ENCODE measurements at places on chromosomes 5 and 9. TPM values are rescaled to one million over a fixed set of nuclear protein-coding genes. Genes with fewer than 3 reads are reported as not detected.

DNA sequence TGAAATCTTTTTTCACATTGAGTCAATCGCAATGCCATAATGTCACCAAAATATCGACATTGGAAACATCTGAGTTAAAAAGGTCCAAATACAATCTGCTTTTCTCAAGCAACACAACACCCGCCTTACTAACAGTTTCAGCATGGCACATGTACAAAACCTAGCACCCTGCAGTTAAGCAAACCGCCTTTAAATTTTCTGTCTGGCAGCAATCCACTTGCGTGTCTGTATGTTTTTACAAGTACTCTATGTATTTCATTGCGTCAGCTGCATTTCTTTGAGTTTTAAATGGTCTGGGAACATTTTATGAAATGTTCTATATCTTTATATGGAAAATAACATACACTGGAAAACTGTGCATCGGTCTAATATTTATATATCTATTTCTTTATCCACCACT, 134.6 kb downstream of the DENND1A start:
- no peaks in the 10 kb centered on the region for H3K36me3 ChIP-seq
- H3K4me1 ChIP-seq, result no peaks in the 10 kb centered on the region
- no peaks in the 10 kb centered on the region for H3K27me3 ChIP-seq
- H3K4me3 ChIP-seq, result no peak overlapping the region

The PCDHB16 gene
- total RNA-seq, result not detected

The PRDM9 gene
- total RNA-seq, result not detected

- H3K4me1 ChIP-seq, result no peaks in the 10 kb centered on the region
- no peaks in the 10 kb centered on the region for H3K36me3 ChIP-seq
- H3K4me3 ChIP-seq, result no peak overlapping the region
- no peaks in the 10 kb centered on the region for H3K27me3 ChIP-seq
Measured at GRCh38 chr5:173187054-173187743, 42.9 kb downstream of the BNIP1 start.

- H3K36me3 ChIP-seq, result no peaks in the 10 kb centered on the region
- H3K27ac ChIP-seq, result no peak overlapping the region
- H3K4me1 ChIP-seq, result no peaks in the 10 kb centered on the region
- H3K4me3 ChIP-seq, result no peak overlapping the region
- no peaks in the 10 kb centered on the region for H3K27me3 ChIP-seq
Measured at GRCh38 chr9:135165003-135165711, 77.7 kb downstream of the OLFM1 start.

The F2RL2 gene
- not detected for total RNA-seq

GRCh38 chr9:138046641-138047301, 169.2 kb downstream of the CACNA1B start:
- H3K4me1 ChIP-seq, result no peaks in the 10 kb centered on the region
- H3K27ac ChIP-seq, result no peak overlapping the region
- DNase-seq, result no peak
- no peaks in the 10 kb centered on the region for H3K27me3 ChIP-seq
- H3K4me3 ChIP-seq, result no peak overlapping the region

The AMBP gene
- not detected for total RNA-seq

The MINAR2 gene
- not detected for total RNA-seq

- peaks cover 2% of the 10 kb centered on the region for H3K27me3 ChIP-seq
- no peak overlapping the region for H3K27ac ChIP-seq
- no peak for DNase-seq
- H3K36me3 ChIP-seq, result no peaks in the 10 kb centered on the region
- no peaks in the 10 kb centered on the region for H3K4me1 ChIP-seq
- no peak overlapping the region for H3K4me3 ChIP-seq
Measured at GRCh38 chr5:10059980-10060379, 189.7 kb downstream of the ATPSCKMT start.

The LRRC70 gene
- 2.3 TPM for total RNA-seq

DNA sequence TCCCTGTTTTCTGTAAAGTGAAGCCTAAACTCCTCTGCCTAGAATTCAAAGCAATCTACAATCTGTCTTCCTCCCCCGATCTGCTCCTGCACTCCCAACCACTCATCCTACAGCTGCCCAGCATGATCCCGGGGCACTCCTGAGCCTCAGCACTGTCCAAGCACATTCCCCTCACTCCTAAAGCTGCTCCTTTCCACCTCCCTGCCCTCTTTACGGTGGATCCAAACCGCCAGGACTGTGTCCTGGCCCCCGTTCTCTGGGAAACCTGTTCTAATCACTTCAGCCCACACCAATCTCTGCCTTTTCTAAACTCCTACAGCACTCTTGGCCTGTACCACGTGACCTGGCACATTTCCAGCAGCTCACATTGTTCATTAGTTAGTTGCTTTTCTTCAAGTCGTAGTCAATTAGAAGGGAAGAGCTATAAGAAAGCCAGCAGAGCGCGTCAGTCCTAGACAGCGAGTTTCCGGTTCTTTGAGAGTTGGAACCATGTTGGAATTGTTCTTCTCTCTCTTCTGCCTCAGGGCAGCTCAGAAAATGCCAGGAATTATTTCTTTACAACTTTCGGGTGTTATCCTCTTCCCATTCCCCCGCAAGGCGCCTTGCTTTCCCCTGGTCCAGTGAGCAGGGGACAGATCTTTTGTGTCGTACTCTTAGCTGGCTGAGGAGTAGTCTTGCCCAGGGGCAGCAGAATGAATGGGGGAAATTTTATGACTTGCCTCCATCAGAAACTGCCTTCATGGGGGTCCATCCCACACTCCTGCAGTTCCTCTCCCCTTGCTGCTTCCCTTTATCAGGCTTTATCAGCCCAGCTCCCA, 60.7 kb downstream of the NRG2 start:
- no peaks in the 10 kb centered on the region for H3K4me1 ChIP-seq
- H3K4me3 ChIP-seq, result no peak overlapping the region
- H3K27ac ChIP-seq, result no peak overlapping the region

The INSL4 gene
- not detected for total RNA-seq

The TLR4 gene
- 3.7 TPM for total RNA-seq

DNA sequence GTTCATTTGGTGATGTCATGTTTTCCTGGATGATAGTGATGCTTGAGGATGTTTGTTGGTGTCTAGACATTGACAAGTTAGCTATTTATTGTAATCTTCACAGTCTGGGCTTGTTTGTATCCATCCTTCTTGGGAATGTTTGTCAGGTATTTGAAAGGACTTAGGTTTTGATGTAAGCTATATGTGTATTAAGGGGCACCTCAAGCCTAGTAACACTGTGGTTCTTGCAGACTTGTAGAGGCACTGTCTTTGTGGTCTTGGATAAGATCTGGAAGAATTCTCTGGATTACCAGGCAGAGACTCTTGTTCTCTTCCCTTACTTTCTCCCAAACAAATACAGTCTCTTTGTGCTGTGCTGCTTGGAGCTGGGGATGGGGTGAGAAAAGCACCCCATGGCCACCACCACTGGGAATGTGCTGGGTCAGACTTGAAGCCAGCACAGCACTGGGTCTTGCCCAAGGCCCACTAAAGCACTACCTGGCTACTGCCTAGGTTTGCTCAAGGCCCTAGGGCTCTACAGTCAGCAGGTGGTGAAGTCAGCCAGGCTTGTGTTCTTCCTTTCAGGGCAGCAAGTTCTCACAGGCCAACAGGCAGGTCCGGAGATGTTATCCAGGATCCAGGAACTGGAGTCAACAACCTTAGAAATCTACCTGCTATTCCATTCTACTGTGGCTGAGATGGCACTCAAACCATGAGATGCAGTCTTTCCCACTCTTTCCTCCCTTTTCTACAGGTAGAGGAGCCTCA, 49.3 kb upstream of the GNA14 start:
- H3K27me3 ChIP-seq, result no peaks in the 10 kb centered on the region
- no peak overlapping the region for H3K4me3 ChIP-seq
- H3K27ac ChIP-seq, result no peak overlapping the region
- no peak for DNase-seq

DNA sequence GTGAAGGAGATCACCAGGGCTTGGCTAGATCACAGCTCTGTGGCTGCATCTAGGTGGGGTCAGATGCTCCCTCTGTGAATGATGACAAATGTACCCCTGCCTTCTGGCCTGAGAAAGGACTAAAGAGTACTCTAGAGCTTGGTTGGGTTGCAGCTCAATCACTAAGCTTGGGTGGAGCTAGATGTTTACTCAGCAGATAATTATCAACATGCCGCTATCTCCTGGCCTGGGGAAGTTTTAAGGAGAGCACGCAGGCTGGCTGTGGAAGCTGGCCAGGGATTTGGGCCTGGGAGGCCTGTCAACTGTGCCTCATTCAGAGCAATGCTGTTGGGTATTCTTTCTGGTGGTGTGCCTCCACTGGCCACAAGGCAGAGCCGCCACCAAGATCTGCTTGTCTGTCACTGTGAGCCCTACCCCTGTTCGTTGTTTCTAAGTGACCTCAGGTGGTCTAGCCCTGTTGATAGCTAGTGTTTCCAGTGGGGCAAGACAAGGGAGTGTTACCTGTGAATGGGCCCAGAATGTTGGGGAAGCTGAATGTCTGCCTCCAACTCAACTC, 181.7 kb downstream of the ADGRV1 start:
- no peaks in the 10 kb centered on the region for H3K36me3 ChIP-seq
- no peaks in the 10 kb centered on the region for H3K4me1 ChIP-seq
- no peak for DNase-seq
- H3K4me3 ChIP-seq, result no peak overlapping the region

- H3K27me3 ChIP-seq, result no peaks in the 10 kb centered on the region
- no peak for DNase-seq
- H3K4me3 ChIP-seq, result no peak overlapping the region
- no peaks in the 10 kb centered on the region for H3K36me3 ChIP-seq
- no peak overlapping the region for H3K27ac ChIP-seq
Measured at GRCh38 chr5:160792732-160793529, 59.1 kb downstream of the ATP10B start.

The PHF24 gene
- not detected for total RNA-seq

The CDKN2B gene
- total RNA-seq, result 1.3 TPM

- H3K27ac ChIP-seq, result no peak overlapping the region
Measured at GRCh38 chr9:86955042-86955441, 7.7 kb upstream of the GAS1 start.

GRCh38 chr9:121292801-121293241, 24.9 kb downstream of the GSN start:
- no peak overlapping the region for H3K4me3 ChIP-seq
- no peaks in the 10 kb centered on the region for H3K27me3 ChIP-seq
- DNase-seq, result no peak
- H3K36me3 ChIP-seq, result peaks cover 12% of the 10 kb centered on the region
- peaks cover 23% of the 10 kb centered on the region for H3K4me1 ChIP-seq

DNA sequence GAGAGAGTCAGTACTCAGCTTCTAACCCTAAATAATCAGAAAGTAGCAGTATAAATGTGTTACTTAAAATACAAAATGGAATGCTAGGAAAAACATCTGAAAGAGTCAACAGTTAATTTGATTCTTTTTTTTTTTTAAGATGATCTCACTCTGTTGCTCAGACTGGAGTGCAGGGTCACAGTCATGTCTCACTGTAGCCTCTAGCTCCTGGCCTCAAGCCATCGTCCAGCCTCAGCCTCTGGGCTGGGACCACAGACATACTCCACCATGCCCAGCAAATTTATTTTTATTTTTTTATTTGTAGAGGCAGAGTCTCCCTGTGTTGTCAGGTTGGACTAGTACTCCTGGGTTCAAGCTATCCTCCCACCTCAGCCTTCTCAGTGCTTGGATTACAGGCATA, 424.9 kb downstream of the IRX2 start:
- no peak overlapping the region for H3K27ac ChIP-seq
- no peaks in the 10 kb centered on the region for H3K36me3 ChIP-seq
- no peak for DNase-seq
- no peak overlapping the region for H3K4me3 ChIP-seq

- no peaks in the 10 kb centered on the region for H3K27me3 ChIP-seq
- H3K4me3 ChIP-seq, result no peak overlapping the region
- no peak for DNase-seq
Measured at GRCh38 chr5:134574521-134574920, 49.1 kb downstream of the JADE2 start.

DNA sequence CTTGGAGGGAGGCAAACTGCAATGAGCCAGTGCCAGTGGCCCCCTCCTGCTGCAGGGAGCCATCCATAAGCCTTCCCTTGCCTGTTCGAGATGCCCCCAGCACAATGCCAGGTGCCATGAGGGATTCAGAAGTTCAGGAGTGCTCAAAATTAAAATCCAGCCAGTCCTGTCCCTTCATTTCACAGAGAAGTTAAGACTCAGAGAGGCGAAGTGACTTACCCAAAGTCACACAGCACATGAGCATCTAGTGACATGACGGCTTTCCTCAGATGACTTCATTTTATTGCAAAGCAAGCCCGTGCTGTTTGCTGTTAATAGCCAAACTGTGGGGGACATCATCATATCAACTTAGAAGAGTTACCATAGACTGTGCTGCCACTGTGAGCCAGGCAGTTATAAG, 69.3 kb upstream of the SAP30L start:
- no peaks in the 10 kb centered on the region for H3K4me1 ChIP-seq
- no peak overlapping the region for H3K4me3 ChIP-seq
- no peak for DNase-seq
- H3K36me3 ChIP-seq, result no peaks in the 10 kb centered on the region
- no peak overlapping the region for H3K27ac ChIP-seq

Data from B cell (primary cell).